Activated naive CD4-positive, alpha-beta T cell (primary cell): ENCODE measurements at places on chromosomes 2 and 18.

- DNase-seq, result no peak
These were observed 159.3 kb downstream of the GFPT1 start for GRCh38 chr2:69227716-69228115.

DNA sequence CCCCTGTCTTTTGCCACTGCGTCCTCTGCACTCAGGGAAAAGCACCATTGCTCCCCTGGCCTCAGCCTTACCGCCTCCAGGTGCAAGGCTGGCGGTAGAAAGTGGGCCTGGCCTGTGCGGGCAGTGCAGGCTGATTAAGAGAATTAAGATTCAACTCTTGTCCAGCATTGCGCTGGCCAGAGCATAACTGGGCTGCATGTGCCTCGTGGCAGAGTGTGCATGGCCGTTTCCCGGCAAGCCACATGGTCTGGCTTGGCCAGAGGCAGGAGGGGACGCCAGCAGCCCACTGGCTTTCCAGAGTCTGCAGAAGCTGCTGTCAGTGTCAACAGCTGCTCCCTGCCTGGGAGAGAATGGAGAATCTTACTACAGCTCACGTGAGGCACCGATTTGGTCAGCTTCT lies 12.3 kb downstream of the NTSR2 start:
- no peak for DNase-seq

DNA sequence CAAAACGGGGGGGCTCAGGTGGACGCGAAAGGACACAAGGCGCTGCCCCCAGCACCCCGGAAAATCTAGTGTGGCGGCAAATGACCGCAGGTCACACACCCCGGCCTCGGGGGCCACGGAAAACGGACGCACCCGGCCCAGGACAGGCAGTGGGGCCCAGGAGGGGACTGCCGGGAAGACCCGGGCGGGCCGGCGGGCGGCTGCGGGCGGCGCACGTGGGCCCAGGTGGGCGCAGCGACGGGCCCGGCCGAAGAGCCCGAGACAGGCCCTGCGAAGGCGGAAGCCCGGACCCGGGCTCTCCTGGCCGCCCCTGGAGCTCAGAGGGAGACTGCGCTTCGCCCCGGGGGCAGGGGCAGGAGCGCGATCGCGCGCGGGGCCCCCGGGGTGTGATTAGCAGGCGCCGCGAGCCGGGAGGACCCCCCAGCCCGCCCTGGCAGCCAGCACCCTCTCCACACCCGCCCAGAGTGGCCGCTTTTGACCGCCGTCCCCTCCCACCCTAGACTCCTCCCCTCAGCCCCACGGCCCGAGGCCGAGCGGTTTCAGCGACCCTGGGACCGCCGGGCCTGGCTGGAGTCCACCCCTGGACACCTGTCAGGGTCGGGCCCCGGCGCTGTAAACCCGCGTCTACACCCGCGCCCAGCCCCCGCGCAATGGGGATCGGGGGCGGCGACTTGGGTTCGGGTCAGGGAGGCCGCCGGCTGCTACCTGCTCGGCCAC lies 773 bp downstream of the MBP start:
- DNase-seq, result no peak

- no peak for DNase-seq
These were observed 323.6 kb upstream of the HS6ST1 start for GRCh38 chr2:128642316-128642715.

GRCh38 chr2:139492131-139492680 lies 712.0 kb upstream of the NXPH2 start:
- no peak for DNase-seq

GRCh38 chr2:24380820-24381219 lies 20.5 kb upstream of the ITSN2 start:
- DNase-seq, result no peak

DNA sequence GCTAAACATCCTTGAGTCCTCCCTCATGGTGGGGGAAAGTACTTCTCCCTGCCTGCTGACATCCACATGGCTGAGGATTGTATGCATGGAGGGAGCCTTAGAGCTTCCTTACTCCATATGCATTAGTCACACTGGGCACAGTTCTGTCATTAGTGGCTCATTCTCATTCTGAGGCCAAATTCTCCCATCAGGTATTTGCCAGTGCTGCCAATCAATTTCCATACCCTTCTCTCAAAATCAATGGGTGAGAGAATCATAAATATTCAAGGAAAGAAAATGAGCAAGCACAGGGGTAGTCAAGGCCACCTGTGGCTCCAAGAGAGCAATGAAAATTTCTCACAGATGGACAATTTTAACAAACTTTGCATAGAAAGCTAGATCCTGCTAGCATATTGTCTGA lies 422.6 kb upstream of the SETBP1 start:
- no peak for DNase-seq

DNA sequence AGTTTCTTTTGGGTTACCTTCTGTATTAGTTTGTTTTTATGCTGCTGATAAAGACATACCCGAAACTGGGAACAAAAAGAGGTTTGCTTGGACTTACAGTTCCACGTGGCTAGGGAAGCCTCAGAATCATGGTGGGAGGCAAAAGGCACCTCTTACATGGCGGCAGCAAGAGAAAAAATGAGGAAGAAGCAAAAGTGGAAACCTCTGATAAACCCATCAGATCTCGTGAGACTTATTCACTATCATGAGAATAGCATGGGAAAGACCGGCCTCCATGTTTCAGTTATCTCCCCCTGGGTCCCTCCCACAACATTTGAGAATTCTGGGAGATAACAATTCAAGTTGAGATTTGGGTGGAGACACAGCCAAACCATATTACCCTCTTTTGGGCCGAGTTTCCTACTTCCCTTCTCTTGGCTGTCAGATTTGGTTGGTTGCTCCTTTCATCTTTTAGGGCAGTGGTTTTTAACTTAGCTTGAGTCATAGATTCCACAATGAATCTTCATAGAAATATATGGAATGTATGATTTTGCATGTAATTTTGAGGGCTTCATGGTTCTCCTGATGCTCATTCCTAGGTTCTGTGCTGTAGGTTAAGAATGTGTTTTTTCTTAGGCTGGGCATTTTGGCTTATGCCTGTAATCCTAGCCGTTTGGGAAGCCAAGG lies 44.2 kb downstream of the CEP192 start:
- no peak for DNase-seq

- no peak for DNase-seq
These were observed 378.5 kb upstream of the ID2 start for GRCh38 chr2:8303322-8303832.

- DNase-seq, result no peak
These were observed 136.5 kb downstream of the LRRTM1 start for GRCh38 chr2:80168037-80168436.

GRCh38 chr2:121101093-121101715 lies 183.8 kb downstream of the TFCP2L1 start:
- no peak for DNase-seq

GRCh38 chr2:74205596-74205995 lies 7.2 kb downstream of the MTHFD2 start:
- no peak for DNase-seq

DNA sequence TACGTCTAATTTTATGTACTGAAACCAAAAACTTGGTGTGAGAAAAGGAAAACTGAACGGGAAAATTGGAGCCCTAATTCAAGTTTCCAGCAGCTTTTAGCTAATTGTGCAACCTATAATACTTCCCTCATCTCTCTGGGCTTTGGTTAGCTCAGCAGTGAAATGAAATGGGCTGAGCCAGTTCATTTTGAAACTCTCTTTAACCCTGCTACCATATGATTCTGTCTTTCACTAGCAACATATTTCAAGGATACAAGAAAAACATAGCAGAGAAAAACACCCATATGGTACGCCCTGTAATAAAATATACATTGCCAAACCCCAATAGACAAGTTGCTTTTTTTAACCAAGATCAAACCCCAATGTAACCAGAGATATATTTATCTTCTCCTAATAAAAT lies 799 bp downstream of the SYT4 start:
- no peak for DNase-seq

- no peak for DNase-seq
These were observed 555.5 kb upstream of the LRRTM4 start for GRCh38 chr2:78077633-78078032.

DNA sequence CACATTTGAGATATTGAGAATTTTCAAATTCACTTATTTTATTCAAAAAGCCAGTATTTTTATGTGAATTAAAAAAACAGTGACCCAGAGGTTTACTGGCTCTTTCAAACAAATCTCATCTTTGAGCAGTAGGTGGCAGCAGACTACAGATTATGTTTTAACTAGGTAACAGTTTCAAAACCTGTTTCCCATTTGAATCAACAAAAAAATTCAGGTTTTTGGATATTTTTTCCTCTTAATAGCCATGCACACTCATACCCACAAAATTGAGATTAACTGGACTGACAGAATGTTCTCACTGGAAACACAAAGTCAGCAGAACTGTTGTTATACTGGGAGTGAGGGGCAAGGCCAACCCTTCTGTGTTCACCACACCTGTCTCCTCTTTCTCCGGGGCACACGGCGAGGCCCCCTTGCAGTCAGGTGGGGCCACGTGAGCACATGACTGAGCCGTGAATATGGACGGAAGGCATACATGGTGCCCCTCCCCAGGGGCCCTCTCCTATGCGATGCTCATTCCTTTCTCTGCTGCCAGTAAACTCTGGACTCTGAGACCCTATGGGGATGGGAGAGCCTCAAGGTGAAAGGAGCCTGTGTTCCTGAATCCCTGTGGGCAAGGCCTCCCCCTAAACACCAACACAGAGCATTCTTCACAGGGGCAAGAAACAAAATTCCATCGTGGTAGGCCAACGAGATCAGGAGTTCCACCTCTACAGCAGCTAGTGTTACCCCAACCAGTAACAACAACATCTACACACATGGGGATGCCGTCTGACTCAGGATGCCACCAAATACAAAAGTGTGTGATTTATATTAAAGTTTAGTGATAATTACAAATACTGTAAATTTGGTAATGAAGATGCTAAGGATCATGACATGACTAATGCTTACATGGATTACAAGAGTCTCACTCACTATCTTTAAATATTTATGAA lies 80.4 kb downstream of the LPIN2 start:
- DNase-seq, result no peak

- no peak for DNase-seq
These were observed 244.5 kb upstream of the EPHA4 start for GRCh38 chr2:221816566-221816965.

DNA sequence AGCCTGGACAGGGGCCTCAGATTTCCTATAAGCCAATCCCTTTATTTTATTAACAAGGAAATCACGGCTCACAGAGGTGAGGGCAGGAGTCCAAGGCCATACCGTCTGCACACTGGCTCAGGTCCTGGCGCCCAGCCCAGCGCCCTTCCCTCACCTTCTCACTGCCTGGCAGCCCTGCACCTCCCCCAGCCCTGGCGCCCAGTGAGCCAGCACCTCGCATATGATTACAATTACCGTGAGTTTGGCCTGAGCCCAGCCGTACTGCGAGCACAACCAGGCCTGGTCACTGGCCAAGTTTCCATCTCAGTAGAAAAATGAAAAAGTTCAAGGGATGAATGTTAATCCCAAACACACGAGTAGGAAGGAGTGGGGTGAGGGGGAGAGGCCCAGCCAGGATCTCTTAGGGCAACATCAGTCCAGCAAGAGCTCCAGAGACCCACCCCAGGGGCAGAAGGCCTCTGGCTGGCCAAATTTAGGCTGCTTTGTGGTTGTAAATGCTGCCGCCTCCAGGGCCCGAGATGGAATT lies 68.4 kb downstream of the MCFD2 start:
- DNase-seq, result no peak

GRCh38 chr2:4219571-4219970 lies 516.2 kb downstream of the DCDC2C start:
- no peak for DNase-seq

DNA sequence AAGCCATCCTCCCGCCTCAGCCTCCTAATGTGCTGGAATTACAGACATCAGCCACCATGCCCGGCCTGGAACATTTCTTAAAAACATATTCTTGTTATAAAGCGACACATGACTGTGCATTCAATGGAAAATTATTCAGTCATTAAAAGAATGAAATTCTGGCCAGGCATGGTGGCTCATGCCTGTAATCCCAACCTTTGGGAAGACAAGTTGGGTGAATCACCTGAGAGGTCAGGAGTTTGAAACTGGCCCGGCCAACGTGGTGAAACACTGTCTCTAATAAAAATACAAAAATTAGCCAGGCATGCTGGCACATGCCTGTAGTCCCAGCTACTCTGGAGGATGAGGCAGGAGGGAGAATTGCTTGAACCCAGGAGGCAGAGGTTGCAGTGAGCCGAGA lies 21.6 kb upstream of the RPRD1A start:
- no peak for DNase-seq

DNA sequence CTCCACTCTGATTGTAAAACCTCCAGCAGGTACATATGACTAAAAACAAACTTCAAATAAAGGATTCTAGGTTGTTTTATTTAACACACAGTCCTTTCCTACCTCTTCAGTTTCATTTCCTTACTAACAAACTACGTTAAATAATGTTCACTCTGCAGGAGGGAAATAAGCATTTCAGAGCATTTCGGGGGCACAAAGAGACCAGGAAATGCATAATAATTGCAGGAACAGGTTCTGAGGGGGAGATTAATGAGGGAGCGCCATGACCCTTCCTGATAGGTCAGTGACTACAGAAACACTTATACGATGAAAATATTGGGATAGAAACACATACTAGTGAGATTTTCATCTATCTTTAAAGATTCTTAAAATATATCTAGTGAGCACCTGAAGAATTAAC lies 416.6 kb downstream of the NRXN1 start:
- DNase-seq, result no peak

DNA sequence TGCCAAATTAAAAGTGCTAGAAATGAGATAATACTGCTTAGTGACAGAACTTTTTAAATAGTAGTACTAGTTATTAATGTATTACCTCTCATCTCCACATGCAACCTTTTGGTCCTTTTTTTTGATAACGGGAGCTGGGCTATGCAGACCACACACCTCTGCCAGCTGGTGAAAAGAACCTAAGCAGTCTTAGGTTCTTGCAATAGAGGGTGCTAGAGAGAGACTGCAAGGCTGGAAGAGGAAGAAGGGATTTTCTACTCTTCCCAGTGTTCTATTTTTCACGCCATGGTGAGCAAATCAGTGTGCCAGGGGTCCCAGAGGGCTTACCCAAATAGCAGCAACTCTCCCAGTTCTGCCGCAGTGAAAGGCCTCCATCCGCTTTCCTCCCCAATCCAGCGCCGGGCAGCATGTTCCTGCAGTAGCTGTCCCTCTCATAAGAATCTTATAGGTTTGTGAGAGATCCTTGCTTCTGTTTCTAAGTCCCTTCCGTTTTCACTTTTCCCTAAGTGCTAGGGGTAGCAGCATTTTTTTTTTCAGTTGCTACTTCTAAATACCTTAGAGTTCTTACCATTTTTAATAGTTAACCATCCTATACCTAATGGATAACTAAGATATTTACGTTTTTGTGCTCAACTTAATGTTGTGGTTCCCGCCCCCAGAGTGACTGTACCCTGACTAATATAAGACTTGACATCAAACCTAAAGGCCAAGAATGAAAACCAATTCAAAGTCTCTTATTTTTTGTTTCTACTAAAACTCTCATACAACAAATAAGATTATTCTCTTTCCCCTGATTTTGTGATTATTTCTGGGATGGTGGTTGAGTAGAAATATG lies 69.4 kb upstream of the UBE2E3 start:
- DNase-seq, result no peak

GRCh38 chr2:176613323-176613987 lies 344.2 kb downstream of the MTX2 start:
- no peak for DNase-seq
